ENCODE measurements at places on chromosomes 1 and 21. TPM values are rescaled to one million over a fixed set of nuclear protein-coding genes. Genes with fewer than 3 reads are reported as not detected.

The LAD1 gene
- 0.17 TPM for total RNA-seq

DNA sequence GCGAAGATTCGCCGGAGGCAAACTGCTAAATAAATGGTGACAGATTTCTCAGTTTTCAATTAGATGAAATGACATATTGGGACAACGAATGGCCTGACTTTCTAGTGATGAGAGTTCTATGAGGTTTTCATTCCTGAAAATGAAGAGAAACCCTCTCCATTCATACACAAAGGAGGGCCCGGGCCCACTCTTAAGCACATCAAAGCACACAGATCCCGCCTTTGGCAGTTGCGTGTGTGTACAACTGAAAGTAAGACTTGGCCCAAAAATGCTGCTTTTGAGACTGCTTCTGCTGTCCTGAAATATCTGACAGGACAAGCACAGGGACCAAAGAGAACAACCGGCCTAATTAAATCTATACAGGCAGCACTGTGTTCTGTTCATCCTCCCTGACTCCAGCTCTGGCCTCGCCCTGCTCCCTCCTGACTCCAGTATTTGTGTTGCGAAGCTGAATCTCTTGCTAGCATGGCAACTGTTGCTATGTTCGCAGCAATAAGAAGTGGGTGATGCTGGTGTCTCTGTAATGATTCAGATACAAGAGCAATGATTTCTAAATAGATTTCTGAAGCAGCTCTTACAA is 7.4 kb downstream of the LRRC53 start:
- H3K4me3 ChIP-seq = no peak overlapping the region
- H3K4me1 ChIP-seq = no peaks in the 10 kb centered on the region
- H3K36me3 ChIP-seq = no peaks in the 10 kb centered on the region
- H3K27me3 ChIP-seq = no peaks in the 10 kb centered on the region
- no peak for DNase-seq

The ZSWIM5 gene
- total RNA-seq = 3.7 TPM

The STYXL2 gene
- not detected for total RNA-seq

- H3K4me1 ChIP-seq = no peaks in the 10 kb centered on the region
- no peaks in the 10 kb centered on the region for H3K36me3 ChIP-seq
- H3K27me3 ChIP-seq = no peaks in the 10 kb centered on the region
- no peak overlapping the region for H3K4me3 ChIP-seq
- H3K27ac ChIP-seq = no peak overlapping the region
Observed at GRCh38 chr1:241574154-241574553, 42.0 kb downstream of the KMO start.

- no peaks in the 10 kb centered on the region for H3K4me1 ChIP-seq
- no peaks in the 10 kb centered on the region for H3K27me3 ChIP-seq
- no peak overlapping the region for H3K4me3 ChIP-seq
- no peak for DNase-seq
- no peaks in the 10 kb centered on the region for H3K36me3 ChIP-seq
- no peak overlapping the region for H3K27ac ChIP-seq
Observed at GRCh38 chr1:98478121-98478520, 183.4 kb upstream of the SNX7 start.

GRCh38 chr1:25787760-25788166 is 12.2 kb upstream of the SELENON start:
- H3K4me1 ChIP-seq = no peaks in the 10 kb centered on the region
- no peak overlapping the region for H3K4me3 ChIP-seq
- H3K27ac ChIP-seq = no peak overlapping the region
- no peaks in the 10 kb centered on the region for H3K36me3 ChIP-seq

- no peaks in the 10 kb centered on the region for H3K4me1 ChIP-seq
- DNase-seq = no peak
- peaks cover 17% of the 10 kb centered on the region for H3K27me3 ChIP-seq
- H3K36me3 ChIP-seq = no peaks in the 10 kb centered on the region
Observed at GRCh38 chr1:205571747-205572146, 60.1 kb downstream of the ELK4 start.

GRCh38 chr1:1259951-1260600 is 13.6 kb upstream of the C1QTNF12 start:
- no peak overlapping the region for H3K4me3 ChIP-seq
- H3K36me3 ChIP-seq = peaks cover 46% of the 10 kb centered on the region
- no peaks in the 10 kb centered on the region for H3K27me3 ChIP-seq

The ZMPSTE24 gene
- total RNA-seq = 21.0 TPM

The C1orf216 gene
- total RNA-seq = 8.5 TPM

The CELA3B gene
- not detected for total RNA-seq

- H3K4me3 ChIP-seq = no peak overlapping the region
- no peak overlapping the region for H3K27ac ChIP-seq
- H3K27me3 ChIP-seq = no peaks in the 10 kb centered on the region
- DNase-seq = no peak
Observed at GRCh38 chr1:7110321-7110720, 325.1 kb downstream of the CAMTA1 start.

The NT5C1A gene
- total RNA-seq = 0.29 TPM

The ZBTB17 gene
- total RNA-seq = 52.6 TPM

DNA sequence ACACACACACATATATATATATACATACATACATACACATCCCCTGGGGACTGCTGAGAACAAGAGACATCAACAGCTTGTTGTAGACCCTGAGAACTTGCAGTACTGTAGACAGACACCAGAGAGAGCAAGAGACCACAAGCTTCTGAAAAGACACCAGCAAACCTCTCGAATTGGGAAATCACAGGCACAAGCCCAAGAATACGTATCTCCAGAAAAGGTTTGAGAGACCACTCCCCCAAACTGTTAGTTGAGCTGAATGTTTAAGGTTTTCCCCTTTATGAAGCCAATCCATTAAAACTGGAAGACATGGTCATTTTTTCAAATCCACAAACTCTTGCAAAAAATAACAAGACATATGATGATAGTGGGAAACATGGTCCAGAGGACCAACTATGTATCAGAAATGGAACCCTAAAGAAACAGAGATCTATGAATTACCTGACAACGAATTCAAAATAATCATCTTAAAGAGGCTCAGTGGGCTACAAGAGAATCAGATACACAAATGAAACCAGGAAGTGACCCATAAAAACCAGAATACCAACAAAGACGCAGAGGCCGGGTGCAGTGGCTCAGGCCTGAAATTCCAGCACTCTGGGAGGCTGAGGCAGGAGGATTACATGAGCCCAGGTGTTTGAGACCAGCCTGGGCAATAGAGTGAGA is 45.1 kb downstream of the SLC2A1 start:
- H3K4me1 ChIP-seq = no peaks in the 10 kb centered on the region
- H3K27me3 ChIP-seq = no peaks in the 10 kb centered on the region
- H3K36me3 ChIP-seq = no peaks in the 10 kb centered on the region
- no peak overlapping the region for H3K4me3 ChIP-seq
- H3K27ac ChIP-seq = no peak overlapping the region

The SLC44A3 gene
- total RNA-seq = 2.3 TPM

Measured in CD4-positive, alpha-beta memory T cell (primary cell).